ENCODE measurements at places on chromosomes 12 and 14. TPM values are rescaled to one million over a fixed set of nuclear protein-coding genes. Genes with fewer than 3 reads are reported as not detected.

Gene NEUROD4
- not detected for polyA plus RNA-seq

DNA sequence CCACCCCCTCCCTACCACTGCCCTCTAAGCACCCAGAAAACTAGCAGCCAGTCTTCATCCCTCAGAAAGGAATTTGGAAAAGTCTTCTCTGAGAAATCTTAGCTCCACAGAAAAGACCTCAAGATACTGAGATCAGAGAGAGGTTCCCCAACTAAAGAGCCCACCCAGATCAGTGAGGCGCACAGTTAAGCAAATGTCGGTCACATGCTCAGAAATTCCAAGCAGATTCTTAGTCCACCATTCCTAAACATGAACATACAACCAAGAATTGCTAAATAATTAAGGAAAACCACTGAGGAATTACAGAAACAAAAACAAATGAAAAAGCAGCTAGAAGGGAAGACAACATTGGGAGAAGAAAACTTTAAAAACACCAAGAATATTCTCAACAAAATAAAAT lies 32.3 kb downstream of the MED13L start:
- no peak for DNase-seq

DNA sequence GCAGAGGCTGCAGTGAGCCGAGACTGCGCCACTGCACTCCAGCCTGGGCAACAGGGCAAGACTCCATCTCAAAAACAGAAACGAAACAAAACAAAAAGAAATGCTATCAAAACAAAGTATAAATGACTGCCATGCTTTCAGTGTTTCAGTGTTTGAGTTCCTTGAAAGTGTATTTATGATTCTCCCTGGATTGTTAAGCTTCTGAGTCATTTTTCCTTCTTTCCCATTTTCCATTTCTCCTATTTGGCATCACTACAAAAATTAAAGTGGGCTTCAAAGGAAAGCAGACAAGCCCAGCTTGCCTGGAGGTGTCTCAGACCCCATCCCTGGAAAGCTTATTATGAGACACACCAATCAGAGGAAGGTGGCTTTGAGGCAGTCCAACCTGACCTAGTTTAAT lies 35.1 kb downstream of the NIN start:
- DNase-seq: no peak

DNA sequence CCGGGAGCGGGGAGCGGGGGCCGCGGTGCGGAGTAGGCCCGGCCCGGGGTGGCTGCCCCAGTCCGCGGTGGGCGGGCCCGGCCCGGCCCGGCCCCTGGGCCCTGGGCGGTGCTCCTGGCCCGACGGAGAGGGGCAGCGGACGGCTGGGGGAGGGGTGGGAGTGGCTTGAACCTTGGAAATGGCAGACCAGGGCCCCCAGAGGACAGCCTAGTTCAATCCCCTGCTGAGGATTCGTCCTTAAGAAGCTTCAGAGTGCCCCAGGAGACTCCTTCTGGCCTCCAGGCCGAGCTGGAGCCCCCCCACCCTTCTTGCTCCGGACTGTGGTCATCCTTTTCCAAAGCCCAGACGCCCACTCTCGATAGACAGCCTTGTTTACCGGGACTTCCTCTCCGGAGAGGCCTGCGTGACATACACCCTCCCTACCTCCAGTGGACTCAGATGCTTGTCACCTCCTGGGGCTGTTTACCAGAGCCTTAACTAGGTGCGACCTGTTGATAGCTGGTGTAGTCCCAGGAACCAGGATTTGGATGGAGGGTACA lies 458 bp downstream of the KHNYN start:
- DNase-seq: no peak

Gene KCNK13
- polyA plus RNA-seq: 0.30 TPM

Gene MYO1H
- polyA plus RNA-seq: 0.33 TPM

DNA sequence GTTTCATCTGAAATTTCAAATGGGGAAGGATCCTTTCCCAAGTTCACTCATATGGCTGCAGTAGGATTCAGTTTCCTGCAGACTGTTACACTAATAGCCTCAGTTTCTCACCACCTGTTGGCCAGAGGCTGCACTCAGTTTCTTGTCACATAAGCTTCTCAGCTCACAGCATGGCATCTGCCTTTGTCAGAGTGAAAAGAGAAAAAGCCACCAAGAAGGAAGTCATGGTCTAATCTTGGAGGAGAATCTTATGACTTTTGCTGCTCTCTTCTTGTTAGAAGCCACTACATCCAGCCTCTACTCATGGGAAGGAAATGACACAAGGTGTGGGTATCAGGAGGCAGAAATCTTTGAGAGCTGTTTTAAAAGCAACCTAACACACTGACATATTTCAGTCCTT lies 39.4 kb upstream of the BTG1 start:
- no peak for DNase-seq

DNA sequence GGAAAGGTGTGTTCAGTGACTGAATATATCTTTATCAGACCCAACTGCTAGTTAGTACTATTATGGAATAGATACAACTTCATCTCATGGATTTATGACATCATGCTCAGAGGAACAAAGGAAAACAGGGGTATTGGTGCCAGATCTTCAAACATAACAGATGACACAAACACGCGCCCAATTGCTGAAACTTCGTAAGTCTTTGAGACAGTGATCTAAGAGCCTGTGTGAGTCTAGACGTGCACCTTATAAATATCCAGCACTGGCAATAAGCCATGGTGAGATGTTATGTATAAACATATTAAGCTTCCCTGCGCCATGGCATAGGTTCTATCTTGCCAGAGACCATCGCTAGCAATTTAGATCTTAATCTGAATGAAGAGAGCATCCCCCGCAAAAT lies 42.2 kb upstream of the NR2C1 start:
- no peak for DNase-seq

Gene GPR84
- polyA plus RNA-seq: 0.15 TPM

DNA sequence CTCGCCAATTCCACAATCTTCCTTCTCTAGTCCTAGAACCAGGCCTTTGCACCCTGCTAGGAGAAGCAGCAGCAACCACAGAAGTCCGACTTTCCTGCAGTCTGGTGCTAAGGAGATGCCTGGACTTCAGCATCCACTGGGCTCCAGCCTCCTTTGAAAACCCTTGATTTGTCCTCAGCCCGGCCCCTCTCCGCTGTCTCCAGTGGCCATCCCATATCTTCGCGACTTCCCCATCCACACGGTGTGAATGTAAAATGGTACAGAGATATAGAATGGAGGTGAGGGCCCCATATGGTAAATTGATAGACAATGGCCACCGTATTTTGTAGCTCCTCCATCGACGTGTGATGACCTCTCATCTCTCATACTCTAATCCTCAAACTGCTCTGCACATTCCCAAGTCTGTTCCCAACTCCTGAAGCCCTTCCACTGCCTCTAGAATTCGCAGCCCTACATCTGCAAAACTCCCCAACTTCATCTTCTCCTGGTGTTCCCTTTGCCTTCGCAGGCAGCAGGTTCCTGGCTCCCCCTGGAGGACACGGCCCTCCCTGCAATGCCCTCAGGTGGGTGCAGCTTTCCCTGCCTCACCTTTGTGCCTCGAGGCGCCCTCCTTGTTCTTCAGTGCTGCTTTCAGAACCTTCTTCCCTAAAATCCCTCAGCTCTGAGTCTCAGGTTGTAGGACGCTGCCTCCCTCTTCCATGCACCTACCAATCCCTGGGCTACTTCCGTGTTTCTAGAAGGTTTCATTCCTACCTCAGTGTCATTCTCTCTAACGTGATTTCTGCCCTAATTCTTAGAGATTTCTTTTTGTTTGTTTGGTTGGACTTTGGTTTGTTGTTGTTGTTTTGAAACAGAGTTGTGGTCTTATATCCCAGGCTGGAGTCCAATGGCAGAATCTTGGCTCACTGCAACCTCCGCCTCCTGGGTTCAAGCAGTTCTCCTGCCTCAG lies 36.7 kb downstream of the TMBIM6 start:
- no peak for DNase-seq

Gene RASSF3
- polyA plus RNA-seq: 51.3 TPM

Gene KRT78
- polyA plus RNA-seq: not detected

DNA sequence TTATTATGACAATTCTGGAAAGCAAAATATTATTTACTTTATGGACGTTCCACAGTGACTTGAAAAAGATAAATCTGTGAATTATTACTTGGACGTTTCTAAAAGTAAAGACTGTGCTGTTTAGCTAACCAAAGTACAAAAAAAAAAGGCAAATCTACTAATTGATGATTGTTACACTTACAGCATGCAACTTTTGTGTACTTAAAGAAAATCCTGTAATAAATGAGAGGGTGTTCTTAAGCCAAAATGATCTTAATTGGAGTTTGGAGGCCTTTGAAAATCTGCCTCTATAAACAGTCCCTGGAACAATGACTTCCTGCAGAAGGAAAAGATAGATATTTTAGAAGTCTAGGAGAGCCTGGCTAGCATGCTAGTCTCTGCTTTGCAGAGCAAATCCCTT lies 434.0 kb upstream of the SYT1 start:
- no peak for DNase-seq

DNA sequence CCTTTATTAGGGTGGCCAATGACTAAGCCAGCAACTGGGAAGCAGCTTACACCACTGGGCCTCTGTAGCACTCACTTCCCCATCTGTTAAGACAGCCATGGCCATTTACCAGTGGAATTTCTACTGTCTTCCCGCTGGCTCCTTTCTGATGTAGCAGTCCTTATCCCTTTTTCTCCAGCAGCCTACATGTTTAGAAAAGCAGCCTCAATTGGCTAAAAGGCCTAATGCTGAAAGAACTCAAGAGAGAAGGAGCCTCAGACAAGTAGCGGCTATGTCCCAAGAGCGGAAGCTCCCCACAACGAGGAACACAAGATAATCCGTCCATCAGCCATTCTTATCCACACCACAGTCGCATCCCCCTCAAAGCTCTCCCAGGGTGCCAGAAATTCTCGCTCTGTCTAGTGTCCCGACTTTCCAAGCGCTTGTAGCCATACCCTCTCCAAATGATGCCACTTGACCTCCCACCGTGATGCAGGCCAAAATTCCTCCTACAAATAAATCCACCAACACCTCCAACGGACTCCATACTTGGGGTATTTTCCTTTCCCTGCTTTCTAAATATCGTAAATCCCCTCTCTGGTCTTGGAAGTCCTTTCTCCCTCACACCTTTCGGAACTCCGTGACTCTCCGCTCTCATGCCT lies 624 bp downstream of the M6PR start:
- no peak for DNase-seq

DNA sequence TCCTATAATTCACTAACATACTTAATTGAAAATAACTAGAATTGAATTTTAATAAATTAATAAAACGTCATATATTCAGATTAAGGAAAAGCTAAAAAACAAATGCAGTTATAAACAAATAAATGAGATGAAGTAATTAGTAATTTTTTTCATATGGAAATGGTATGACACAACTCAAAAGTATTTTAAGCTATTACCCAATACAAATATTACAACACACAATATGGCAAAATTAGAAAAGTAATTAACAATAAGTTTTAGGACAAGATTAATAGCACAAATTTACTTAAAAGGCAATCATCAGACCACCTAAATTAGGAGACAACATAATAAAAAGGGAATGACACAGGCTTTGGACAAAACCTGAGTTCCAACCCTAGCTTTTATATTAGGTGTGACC lies 81.7 kb downstream of the EEA1 start:
- no peak for DNase-seq

DNA sequence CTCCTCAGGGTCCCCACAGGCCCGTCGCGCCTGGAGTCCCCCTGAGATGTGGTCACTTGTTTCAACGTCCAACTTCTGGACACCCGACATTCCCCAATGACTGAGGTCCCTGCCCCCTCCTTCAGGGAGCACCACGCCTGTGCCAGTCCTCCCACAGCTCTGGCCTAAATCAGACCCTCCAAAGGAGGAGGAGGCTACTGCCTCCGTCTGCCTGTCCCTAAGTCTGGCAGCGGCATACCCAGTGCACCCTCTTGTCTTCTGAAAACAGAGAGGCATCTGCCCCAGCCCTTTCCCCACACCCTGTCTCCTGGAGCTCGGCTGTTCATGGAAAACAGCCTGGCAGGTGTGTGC lies 46.2 kb downstream of the TESC start:
- no peak for DNase-seq

- DNase-seq: no peak
Observed at GRCh38 chr12:4147031-4147481, 126.5 kb upstream of the CCND2 start.

- no peak for DNase-seq
Observed at GRCh38 chr14:24334431-24335291, at the start of gene ADCY4. Gene ADCY4 (minus strand): TSS chr14:24335071. CDS start chr14:24334652, 419 bp downstream.

Gene SLCO1A2
- not detected for polyA plus RNA-seq

DNA sequence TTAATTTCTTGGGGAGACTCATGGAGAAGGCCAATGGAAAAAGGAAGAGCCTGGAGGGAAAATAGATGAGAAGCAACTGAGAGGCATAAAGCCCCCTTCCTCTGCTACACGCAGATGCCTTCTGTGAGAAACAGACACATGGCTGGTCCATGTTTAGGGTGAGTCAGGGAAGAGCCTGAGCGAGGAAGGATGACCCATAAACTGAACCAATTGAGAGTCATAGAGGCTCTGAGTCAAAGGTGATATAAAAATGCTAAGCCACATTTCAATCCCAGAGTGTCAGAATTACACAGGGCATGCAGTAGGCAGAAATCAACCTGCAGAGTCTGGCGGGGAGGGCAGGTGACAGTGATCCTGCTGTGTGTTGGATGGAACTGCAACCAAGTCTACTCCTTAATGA lies 30.1 kb upstream of the NEDD1 start:
- DNase-seq: no peak

GRCh38 chr12:21942377-21942703 lies 1.1 kb upstream of the ABCC9 start:
- DNase-seq: no peak

- DNase-seq: peak; percentile 68
Observed at GRCh38 chr14:51073731-51074130, 21.2 kb downstream of the TRIM9 start.

GRCh38 chr14:64501411-64502171 lies 2.0 kb downstream of the ZBTB25 start:
- no peak for DNase-seq

Gene OR6C65
- not detected for polyA plus RNA-seq

DNA sequence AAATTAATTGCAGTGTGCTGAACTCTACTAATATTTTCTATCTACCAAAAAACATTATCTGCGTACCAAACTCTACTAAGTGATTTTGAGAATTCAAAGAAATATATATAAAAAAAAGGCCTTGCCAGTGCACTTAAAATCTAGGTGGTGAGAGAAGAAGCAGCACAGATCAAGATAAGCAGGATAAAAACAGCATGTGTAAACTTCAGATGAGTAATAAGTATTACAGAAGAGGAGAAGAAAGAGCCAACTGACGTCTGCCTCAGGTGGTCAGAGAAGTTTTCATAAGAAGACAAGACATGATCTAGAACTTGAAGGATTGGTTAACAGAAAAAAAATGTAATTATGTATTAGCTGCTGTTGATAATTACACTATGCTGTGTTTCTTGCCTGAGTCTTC lies 166.4 kb downstream of the DUSP6 start:
- DNase-seq: no peak

GRCh38 chr14:51644217-51644933 lies 7.3 kb upstream of the FRMD6 start:
- DNase-seq: no peak
